ENCODE measurements at places on chromosomes 1 and 21. TPM values are rescaled to one million over a fixed set of nuclear protein-coding genes. Genes with fewer than 3 reads are reported as not detected.
A peak's percentile ranks its signal among the peaks of the same experiment; 100 is the strongest.

The C1orf50 gene
- polyA plus RNA-seq: 5.1 TPM

The GPR161 gene
- polyA plus RNA-seq: 3.4 TPM

The PGLYRP3 gene
- not detected for polyA plus RNA-seq

The DNM3 gene
- 1.1 TPM for polyA plus RNA-seq

The USP33 gene
- polyA plus RNA-seq: 31.1 TPM

The OR2T6 gene
- polyA plus RNA-seq: not detected

The EIF2D gene
- polyA plus RNA-seq: 25.2 TPM

The OR2T29 gene
- not detected for polyA plus RNA-seq

- no peak for DNase-seq
Observed at GRCh38 chr1:183276386-183277080, 90.5 kb downstream of the LAMC2 start.

DNA sequence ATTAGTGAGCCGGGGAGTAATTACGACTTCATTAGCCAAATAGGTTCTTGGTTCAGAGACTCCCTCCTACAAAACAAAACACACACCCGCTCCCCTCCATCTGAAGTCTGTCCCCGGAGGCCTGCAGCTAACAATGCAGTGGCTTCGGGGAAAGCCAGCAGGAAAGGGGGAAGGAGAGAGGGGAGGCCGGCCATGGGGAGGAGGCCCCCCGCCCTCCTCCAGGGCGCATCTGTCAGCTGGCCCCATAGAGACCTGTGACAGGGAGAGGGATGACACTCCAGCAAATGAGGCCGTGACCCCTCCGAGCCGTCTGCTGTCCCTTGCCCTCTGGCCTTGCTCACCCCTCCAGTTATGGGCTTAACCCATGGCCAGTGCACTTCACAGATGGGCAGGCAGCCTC lies 12.1 kb upstream of the CNTN2 start:
- DNase-seq: no peak

GRCh38 chr1:113940365-113941244 lies 11.5 kb downstream of the HIPK1 start:
- peak; percentile 13 for DNase-seq

DNA sequence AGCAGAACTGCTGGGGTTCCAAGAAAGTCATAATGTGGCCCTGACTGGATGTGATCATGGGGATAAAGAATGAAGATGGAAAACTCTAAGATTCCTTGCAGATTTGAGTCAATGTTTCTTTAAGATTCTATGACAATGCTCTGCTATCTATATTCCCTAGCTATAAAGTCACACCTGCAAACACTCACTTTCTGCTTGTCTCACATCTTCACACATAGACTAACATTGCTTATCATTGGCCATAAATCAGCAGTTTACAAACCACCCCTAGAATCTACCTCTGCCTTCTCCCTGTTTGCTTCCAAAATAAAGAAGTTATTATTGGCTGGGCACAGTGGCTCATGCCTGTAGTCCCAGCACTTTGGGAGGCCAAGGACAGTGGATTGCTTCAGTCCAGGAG lies 33.1 kb upstream of the NPL start:
- DNase-seq: no peak

- DNase-seq: no peak
Observed at GRCh38 chr1:201599548-201599947, 60.6 kb downstream of the NAV1 start.

DNA sequence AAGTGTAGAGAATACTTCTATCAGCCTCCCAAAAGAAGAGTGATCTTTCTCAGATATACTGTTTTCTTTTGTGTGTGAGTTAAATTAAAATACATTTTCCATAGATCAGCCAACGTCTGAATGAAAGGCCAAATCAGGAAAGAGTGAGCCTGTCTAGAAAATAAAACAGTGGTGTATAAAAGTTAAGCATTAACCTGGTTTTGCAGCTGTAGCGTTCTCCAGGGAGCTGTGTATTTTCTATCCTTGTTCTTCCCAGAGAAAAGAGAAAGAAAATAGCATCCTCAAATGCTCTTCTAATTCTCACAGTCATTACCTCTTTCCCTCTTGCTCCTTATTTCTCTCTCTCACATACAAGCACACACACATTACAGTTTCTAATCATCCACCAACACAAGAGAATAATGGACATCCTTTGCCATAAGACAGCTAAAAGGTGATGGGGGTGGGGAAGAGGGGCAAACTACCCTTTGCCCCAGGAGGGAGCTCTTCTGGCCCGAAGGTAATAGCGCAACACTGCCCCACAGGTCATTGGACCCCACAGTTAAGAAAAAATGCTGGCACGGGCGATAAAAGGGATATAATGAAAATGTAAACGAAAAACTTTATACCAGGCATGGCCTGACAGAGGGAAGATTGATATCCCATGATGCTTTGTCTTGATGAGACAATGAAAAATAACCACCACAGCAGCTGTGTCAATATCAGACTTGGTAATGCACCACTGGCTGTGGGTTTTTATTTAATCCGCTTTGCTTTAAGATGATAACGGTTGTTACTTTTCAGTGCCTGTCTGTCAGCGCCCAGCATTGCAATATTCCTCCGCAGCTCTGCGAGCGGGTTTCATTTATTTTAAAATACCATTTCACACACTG lies 150.3 kb downstream of the NUF2 start:
- DNase-seq: no peak

- peak; percentile 36 for DNase-seq
Observed at GRCh38 chr1:5950994-5951785, 41.0 kb downstream of the NPHP4 start.

DNA sequence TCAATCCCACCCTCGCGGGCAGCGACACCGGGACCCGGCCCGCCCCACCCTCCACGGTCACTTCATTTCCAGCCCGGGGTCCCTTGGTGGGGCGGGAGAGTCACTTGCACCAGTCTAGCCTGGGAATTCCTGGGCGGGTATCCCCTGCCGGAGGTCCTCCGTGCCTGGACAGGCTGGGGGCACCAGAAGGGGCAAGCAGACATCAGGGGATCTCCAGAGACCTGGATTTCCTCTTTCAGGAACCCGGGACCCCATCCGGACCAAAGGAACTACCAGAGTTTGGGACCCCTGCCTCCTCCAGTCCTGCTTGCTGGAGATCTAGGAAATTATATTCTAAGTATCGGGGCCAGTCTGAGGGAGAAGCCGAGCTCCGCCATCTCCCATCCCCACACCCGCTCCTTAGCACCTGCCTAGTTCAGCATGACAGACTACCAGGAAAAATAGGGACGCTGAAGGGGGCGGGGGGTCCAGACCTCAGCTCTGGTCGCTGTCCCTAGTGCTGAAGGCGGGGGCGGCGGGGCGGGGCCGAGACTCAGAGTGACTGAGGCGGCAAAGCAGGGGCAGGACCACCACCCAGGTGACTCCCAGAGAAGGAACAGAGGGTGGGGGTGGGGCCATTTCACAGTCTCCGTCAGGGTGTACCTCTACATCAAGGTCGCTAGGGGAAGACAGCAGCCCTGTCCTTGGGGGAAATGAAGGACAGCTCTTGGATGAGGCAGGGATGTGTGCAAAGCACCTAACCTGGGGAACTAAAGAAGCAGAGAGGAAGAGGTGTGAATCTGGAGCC lies 832 bp downstream of the HCN3 start:
- DNase-seq: peak; percentile 76

GRCh38 chr1:91791103-91791502 lies 94.8 kb downstream of the TGFBR3 start:
- DNase-seq: no peak

DNA sequence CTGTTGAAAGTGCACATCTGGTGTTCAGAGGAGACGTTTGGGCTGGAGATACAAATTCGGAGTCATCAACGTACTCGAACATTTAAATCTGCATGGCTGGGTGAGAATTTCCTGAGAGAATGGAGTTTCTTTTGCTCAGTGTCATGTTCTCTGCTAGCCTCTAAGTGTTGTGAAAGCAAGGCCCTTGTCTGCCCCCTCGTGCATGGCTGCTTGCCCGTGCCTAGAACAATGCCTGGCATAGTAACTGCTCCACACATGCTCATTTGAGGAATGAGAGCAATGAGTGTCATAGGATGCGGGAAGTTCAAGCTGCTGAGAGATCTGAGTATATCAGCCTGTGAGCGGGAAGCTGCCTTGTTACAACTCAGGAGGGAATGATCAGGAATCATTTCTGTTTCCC lies 171.1 kb upstream of the CSF3R start:
- no peak for DNase-seq

DNA sequence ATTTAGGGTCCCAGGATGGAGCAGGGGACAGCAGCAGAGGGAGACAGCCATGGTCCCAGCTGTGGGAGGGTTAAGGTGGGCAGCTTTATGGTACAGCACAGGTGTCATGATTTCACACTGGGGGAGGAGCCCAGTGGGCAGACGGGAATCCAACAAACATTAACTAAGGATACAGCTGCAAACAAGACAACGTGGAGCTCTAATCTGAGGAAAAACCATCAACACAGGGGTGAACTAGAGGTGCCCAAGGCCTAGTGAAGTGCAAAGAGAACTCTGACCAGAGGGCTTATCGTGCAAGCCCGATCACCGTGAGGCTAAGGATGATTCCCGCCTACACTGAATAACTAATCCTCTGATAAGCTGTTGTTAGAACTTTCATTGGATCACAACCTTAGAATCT lies 18.7 kb downstream of the ECE1 start:
- DNase-seq: no peak
